Activated T-helper 1 cell treated with anti-CD3 and anti-CD28 coated beads, Interleukin-2, amount 50 U/mL, for 16 hours (primary cell): ENCODE measurements at places on chromosomes 11 and 22.

DNA sequence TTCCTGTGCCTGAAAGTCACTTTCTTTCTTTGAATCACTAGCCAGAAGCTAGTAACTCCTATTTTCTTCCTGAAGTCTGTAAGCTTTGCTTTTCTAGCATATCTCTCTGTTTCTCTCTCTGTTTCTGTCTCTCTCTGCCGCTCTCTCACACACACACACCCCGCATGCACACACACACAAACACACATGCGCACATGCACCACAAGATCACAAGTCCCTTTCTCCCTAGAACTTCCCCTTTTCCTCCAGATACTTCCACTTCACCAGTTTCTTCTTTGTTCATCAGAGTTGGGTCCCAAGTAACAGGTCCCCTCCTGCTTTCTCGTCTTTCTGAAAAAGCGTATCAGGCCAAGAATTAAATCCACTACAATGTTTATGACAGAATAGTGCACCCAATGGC, 148.5 kb upstream of the HSD17B12 start:
- no peak for DNase-seq

DNA sequence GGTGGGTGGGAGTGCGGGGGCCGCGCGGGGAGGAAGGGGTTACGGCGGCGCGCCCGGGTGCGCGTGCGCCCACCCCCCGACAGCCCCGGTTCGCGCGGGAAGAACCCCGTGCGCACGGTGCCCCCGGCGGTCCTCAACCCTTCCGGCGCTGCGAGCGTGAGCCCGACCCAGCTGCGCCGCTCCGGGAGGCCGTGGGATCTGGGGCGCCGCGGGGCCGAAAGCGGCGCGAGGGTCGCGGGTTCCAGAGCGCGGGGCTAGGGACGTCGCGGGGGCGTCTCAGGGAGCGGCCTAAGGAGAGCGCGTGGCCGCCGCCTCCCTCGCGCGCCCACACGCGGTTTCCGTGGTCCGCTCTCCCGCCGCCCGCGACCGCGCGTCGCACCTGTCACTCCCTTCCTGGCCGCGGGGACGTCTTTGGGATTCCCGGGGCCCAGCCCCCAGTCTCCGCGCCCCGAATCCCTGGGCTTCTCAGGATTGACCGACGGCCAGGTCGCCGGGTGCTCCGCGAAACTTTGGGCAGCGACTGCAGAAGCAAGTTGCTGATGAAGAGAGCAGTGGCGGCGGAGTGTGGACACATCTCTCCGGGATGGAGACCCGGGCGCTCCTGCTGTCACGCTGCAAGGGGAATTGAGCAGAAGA, 582 bp downstream of the SREBF2 start:
- peak; percentile 41 for DNase-seq

- DNase-seq, result no peak
Measured at GRCh38 chr22:48112687-48113521, 1350.5 kb downstream of the TBC1D22A start.

DNA sequence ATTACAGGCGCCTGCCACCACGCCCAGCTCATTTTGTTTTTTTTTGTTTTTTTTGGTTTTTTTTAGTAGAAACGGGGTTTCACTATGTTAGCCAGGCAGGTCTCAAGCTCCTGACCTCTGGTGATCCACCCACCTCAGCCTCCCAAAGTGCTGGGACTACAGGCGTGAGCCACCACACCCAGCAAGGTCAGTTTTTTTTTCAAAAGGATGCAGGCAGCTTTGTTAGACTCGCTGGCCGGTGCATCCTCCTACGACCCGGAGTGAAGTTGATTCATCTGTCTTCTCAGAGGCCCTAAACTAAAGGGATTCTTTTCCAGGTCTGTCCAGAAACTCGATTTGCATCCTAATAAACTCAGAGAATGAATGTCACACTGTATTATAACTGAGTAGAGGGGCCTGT, 182.3 kb downstream of the DBX1 start:
- no peak for DNase-seq

GRCh38 chr11:61121917-61122316, 19.6 kb downstream of the CD5 start:
- no peak for DNase-seq

- DNase-seq, result no peak
Measured at GRCh38 chr11:32311346-32312065, 123.8 kb downstream of the WT1 start.

GRCh38 chr11:123640677-123641494, 13.5 kb downstream of the SCN3B start:
- DNase-seq, result no peak

DNA sequence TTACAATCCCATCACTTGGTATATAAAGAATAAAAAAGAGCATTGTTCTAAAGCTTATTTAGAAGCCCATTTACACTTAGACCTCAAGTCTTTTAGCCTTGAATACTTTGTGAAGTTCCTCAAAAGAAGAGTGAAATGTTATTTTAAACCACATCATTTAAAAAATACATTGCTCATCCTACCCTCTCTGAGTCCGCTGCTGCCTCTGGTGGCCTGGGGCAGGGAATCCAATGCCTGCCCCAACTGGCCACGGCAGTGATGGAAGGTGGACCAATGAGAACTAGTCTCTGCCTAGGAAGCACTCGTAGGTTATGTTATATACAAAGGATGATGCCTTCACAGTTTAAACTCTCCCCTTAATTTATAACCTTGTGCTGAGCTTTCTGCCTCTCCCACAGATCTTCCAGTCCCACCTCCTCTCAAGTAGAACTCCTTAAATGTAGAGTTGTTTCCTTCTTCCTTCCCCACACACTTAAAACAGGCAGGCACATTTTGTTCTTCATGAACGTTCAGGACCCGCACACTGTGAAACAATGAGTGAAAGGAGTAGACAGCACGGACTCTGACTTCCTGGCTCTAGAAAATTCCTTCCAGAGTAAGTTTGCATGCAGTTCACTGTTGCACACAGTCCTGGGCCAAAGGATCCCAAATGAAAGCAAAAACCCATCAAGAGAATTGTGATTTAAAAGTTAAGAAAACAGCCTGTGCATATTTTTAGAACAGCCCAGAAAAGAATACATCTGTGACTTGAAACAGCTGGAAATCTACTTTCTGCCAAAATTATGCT, 167.8 kb downstream of the RRAS2 start:
- DNase-seq, result no peak

DNA sequence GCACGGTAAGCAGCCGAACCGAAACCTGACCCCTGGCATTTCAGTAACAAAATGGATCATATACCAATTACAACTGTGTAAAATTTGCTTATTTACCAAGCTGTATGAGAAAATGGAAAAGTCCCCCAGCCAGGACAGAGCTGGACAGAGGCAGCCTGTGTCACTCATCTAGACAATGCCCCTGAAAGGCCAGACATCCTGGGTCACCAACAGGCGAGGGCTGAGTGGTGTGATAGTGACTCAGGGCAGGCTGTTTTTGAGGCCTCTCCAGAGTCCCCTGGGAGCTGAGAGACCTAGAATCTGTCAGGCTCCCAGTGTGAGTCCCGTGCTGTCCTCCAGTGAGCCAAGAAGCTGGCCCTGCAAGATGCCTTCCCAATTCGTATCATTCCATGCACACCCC, 680.4 kb downstream of the TBC1D22A start:
- DNase-seq, result no peak
